Ammon's horn (tissue), 1 donor: ENCODE measurements at places on chromosomes 13 and 19.

DNA sequence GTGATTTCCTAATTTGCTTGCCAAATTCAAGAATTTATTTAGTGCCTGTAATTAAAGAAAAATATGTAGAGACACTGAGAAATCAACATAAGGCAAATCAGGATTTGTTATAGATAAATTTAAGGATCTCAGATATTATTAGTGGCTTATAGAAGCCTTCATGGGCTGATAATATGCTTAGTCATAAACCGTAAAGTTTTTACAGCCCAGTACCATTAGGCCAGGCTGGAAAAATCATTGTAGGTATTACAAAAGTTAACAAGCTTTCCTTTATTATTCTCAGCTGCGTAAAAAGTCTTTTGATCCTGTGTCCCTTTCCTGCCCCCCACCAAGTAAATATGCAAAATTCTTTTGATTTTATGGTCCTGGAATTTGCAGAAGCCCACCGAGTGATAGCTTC lies 58.2 kb downstream of the SLITRK6 start:
- no peak for DNase-seq

- DNase-seq: no peak
Observed at GRCh38 chr19:15671891-15672579, 852 bp upstream of the CYP4F12 start.

- DNase-seq: no peak
Observed at GRCh38 chr19:39254531-39255345, 6.1 kb upstream of the IFNL4 start.

DNA sequence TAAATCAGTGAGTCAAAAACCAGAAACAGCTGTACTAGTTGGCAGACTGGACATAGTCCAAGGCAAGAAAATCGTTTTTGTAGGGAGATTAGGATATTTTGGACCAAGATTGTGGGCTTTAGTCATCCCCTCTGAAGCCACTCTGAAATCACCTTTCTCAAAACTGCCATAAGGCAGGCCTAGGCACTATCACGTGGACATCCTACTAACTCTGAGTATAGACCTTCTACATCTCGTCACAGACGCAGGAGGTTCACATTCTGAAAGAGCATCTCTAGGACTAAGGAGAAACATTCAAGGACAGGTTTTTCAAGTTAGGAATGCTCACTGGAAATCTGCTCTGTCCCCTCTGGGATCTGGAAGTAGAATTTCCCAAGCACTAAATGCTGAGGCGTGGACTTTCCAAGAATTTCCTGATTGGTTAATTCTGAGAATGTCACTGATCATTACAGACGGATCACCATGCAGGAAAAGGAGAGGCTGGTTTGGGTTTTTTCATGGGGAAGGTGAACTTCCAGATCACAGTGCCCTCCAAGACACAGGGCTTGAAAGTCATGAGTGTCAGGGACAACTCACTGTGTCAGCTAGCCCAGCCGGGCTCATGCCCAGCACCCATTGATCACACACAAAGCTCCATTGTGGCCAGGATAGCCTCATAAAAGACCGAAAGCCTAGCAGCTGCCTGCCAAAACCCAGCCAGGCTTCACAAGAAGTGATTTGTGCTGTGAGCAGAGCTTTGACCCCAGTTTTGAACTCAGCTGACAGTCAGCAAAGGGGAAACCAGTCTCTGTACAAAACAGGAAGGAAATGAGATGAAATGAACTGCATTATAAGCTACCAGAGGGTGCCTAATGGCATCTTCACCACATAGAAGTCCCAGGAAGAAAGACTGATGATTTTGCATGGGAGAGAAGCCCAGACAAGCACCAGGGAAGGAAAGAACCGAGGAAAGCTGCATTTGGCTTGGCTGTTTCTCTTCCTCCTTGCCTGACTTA lies 2.7 kb upstream of the RUBCNL start:
- peak; percentile 97 for DNase-seq
